Mesangial cell (primary cell): ENCODE measurements at places on chromosomes 3 and 15. TPM values are rescaled to one million over a fixed set of nuclear protein-coding genes. Genes with fewer than 3 reads are reported as not detected.

The MKRN2OS gene
- 1.3 TPM in 1 of 2 replicates, not detected in the other for total RNA-seq

The DTX3L gene
- total RNA-seq = 15.6 and 26.0 TPM in 2 replicates

The LRTM1 gene
- total RNA-seq = not detected in 2 replicates

The GRAMD2A gene
- 0.16 and 1.1 TPM in 2 replicates for total RNA-seq

The STXBP5L gene
- under 0.01 TPM in 1 of 2 replicates, not detected in the other for total RNA-seq

The MYH15 gene
- total RNA-seq = under 0.01 TPM in 2 replicates

The FBXO40 gene
- not detected in 2 replicates for total RNA-seq

The BOC gene
- total RNA-seq = 2.6 and 7.6 TPM in 2 replicates

The SLC22A13 gene
- total RNA-seq = 0.13 and 0.16 TPM in 2 replicates

The GPR171 gene
- not detected in 2 replicates for total RNA-seq

The SEMA3B gene
- 7.8 and 49.4 TPM in 2 replicates for total RNA-seq

The ZDHHC23 gene
- 0.98 and 5.5 TPM in 2 replicates for total RNA-seq

The SUSD5 gene
- 2.5 and 7.5 TPM in 2 replicates for total RNA-seq

The LTF gene
- not detected in 2 replicates for total RNA-seq

The KLF15 gene
- total RNA-seq = 0.33 and 0.38 TPM in 2 replicates

The KNL1 gene
- total RNA-seq = 1.3 and 27.4 TPM in 2 replicates

The CPB1 gene
- not detected in 2 replicates for total RNA-seq

The CHRFAM7A gene
- 0.16 and 3.0 TPM in 2 replicates for total RNA-seq

The CNOT10 gene
- total RNA-seq = 13.1 and 20.9 TPM in 2 replicates

The CD200 gene
- total RNA-seq = 7.0 and 27.0 TPM in 2 replicates

The CCDC80 gene
- total RNA-seq = 25.9 and 27.0 TPM in 2 replicates

The TRH gene
- total RNA-seq = not detected in 2 replicates

The RPL32 gene
- total RNA-seq = 529 and 1,124 TPM in 2 replicates

The GASK1A gene
- 0.33 and 0.51 TPM in 2 replicates for total RNA-seq

The CLDN11 gene
- total RNA-seq = 16.3 and 77.7 TPM in 2 replicates

The PDCD10 gene
- 43.5 and 50.2 TPM in 2 replicates for total RNA-seq

The TM6SF1 gene
- 0.33 and 1.4 TPM in 2 replicates for total RNA-seq

The ELP6 gene
- total RNA-seq = 22.4 and 39.1 TPM in 2 replicates

The ST3GAL6 gene
- 3.6 and 4.1 TPM in 2 replicates for total RNA-seq

The PCSK6 gene
- total RNA-seq = 0.13 and 0.81 TPM in 2 replicates

The GOLGA8R gene
- 0.89 TPM in 1 of 2 replicates, not detected in the other for total RNA-seq

The PLSCR2 gene
- total RNA-seq = not detected in 2 replicates

The DNAJC13 gene
- total RNA-seq = 20.7 and 21.7 TPM in 2 replicates

The TTC21A gene
- 4.2 and 5.2 TPM in 2 replicates for total RNA-seq

The TMCO5A gene
- not detected in 2 replicates for total RNA-seq
